GM13977 (cell line): ENCODE measurements at places on chromosomes 11 and 22.

DNA sequence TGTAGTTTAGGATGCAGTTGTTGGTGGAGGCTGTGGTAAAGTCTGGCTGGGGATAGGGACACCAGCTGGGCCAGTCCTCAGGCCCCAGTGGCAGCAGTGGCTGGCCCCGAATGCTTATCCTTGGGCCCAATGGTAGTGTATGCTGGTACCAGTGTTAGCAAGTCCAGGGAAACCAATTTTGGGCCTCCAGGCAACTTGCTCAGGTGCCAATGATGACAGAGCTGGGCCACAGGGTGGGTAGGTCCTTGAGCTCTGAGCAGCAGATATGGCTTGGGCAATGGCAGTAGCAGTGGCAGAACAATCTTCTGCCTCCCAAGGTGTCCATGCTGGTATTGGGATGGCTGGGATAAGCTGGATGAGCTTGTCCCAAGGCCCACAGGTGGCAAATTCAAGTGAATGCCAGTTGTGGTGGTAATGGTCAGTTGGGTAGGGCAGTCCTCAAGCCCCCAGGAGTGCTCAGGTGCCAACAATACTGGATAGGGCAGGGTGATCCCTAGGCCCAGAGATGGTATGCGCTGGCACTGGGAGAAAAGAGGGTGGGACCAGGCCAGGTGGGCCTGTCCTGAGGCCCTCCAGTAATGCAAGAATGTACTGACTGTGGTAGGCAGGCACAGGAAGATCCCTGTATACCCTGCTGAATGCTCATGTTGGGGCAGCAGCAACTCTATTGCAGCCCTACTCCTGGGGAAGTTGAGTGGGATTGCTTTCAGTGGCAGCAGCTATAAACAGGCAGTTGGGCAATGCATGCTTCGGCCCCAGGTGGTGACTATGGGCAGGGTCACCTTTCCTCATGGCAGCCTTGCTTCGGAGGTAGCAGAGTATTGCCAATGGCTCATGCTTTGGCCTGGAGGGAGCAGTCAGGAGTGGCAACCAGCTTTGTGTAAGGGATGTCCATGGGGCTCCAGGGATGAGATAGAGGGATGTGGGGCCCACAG is 54.7 kb downstream of the KCNQ1OT1 start:
- no peak for DNase-seq

GRCh38 chr11:30172883-30173311 is 57.9 kb upstream of the FSHB start:
- no peak for DNase-seq

- no peak for DNase-seq
These were observed 83.1 kb downstream of the PTPRJ start for GRCh38 chr11:48063424-48063978.

GRCh38 chr11:66967670-66968425 is 7.3 kb upstream of the C11orf86 start:
- DNase-seq = no peak

- DNase-seq = no peak
These were observed 18.4 kb downstream of the MTMR3 start for GRCh38 chr22:29901354-29901753.

- no peak for DNase-seq
These were observed 754.4 kb upstream of the RAG2 start for GRCh38 chr11:37352485-37352884.

DNA sequence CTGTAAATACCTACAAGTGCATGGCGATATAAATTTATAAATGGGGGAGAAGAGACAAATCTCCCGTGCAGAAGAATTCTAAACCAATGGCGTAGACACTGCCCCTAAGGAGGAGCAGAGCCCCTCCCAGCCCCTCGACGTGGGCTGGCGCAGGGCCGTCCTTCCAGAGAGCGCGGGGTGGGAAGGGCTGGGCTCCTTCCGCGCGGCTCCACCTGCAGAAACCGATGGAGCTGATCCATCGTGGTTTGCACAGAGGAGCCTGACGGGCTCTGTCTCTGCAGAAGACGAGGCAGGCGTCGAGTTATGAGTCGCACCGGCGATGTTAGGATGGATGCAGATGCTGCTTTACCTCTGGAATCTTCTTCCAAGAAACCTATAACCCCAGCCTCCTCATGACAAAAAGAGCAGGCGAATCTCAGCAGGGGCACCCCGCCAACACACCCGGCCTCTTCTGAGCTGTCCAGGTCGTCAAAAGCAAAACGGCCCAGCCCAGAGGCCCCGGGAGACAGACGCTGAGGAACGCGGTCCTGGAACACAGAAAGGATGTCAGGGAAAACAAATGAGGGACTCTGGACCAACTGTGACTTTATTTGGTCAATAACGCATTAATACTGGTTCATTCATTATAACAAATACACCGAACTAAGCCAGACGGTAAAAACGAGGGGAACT is 11.0 kb upstream of the B4GALNT4 start:
- no peak for DNase-seq

- DNase-seq = no peak
These were observed 61.6 kb downstream of the CASP12 start for GRCh38 chr11:104836691-104837090.
